ENCODE measurements at places on chromosomes 5 and 9.

- no peak for DNase-seq
These were observed 29.1 kb downstream of the GPR21 start for GRCh38 chr9:123062351-123063176.

DNA sequence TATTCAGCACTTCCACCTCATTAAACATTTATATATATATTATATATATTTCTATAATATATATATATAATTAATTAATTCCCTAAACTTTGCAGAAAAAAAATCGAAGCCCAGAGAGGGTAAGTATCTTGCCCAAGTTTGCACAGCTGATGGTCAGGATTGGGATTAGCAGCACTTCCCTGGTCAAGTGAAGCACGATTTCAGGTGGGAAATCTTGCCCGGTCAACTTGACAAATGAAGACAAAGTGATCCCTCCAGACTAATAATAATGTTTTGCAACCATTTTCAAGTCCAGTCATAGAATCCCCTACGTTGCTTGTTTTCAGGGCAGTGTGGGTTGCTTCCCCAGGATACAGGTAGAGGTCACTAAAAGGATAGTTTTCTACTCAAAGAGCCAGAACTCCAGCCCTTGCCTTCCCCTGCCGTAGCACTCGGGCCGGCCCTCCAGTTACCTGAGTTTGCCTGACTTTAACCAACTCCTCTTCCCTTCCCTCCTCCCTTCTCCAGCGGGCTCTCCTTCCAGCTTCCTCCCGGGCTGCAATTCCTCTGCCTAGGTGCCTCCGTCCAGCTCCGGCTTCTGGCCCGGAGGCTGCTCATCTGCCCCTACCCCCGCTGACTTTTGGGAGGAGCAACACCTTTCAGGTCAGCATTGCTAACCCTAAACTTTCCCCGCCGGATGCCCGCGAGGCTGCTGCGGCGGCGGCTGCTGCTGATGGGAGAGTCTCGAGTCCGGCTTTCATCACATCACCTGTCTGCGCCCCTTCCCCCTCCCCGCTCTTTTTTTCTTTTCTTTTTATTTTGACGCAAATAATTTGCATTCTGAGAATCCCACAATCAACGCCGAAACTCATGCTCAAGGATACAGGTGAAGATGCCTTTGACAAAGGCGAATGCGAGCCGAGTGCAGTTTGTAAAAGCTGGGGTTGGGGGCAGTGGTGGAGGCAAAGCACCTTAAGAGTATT is 930 bp downstream of the PRLR start:
- DNase-seq = peak; percentile 65

- DNase-seq = no peak
These were observed 66.4 kb upstream of the SLC44A1 start for GRCh38 chr9:105178076-105178475.

DNA sequence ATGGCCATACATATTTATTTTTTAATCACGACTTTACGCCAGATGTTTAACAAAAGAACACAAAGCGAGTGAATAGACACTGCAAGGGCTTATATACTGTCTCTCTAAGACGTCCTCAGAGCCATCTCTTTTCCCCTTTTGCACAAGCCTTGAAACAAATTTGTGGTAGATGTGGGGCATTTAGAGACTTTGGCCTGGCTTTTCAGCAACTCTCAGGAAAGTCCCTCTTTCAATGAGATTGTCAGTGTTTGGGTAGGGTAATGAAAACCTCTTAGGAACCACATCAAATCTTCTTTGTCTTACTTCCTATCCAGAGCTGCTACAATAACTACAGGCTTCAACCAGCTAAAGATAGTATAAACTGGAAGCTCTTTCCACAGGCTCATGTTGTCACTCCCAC is 380.0 kb downstream of the ANXA1 start:
- DNase-seq = no peak

DNA sequence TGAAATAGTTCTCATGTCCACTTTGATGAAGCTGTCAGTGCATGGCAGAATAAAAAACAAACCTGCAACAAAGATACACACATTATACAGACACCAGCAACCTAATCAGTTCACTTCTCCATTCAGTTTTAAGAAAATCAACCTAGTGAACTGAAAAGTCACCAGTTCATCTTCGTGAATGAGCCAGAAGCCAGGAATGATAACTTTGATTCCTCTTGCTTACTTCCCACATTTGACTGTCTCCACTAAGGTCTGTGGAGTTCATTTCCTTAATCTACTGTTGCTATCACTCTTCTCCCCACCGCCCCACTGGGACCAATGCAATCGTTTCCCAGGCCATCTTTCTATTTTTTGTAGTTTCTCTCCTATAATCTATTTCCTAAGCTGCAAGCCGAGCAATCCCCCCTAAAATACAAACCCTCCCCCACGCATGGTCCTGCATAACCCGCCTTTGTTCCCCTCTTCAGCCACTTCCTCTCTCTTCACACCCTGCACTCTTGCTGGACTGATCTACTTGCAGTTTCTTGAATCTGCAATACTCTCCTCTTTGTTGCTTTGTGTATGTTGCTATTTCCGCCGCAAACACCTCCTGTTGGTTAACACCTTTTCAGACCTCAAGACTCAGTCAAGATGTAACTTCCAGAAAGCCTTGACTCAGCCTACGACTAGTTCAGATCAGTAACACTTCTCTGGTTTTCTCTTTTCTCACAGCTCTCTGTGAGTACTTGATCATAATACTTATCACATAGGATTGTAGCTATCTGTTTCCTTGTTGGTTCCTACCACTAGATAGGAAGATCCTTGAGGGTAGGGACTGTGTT is 16.6 kb downstream of the STOM start:
- no peak for DNase-seq

GRCh38 chr9:11318946-11319345 is 706.1 kb upstream of the PTPRD start:
- no peak for DNase-seq

- no peak for DNase-seq
These were observed 36.3 kb upstream of the KCNN2 start for GRCh38 chr5:114325541-114325940.

- DNase-seq = no peak
These were observed 180.2 kb upstream of the ZNF618 start for GRCh38 chr9:113695901-113696300.

DNA sequence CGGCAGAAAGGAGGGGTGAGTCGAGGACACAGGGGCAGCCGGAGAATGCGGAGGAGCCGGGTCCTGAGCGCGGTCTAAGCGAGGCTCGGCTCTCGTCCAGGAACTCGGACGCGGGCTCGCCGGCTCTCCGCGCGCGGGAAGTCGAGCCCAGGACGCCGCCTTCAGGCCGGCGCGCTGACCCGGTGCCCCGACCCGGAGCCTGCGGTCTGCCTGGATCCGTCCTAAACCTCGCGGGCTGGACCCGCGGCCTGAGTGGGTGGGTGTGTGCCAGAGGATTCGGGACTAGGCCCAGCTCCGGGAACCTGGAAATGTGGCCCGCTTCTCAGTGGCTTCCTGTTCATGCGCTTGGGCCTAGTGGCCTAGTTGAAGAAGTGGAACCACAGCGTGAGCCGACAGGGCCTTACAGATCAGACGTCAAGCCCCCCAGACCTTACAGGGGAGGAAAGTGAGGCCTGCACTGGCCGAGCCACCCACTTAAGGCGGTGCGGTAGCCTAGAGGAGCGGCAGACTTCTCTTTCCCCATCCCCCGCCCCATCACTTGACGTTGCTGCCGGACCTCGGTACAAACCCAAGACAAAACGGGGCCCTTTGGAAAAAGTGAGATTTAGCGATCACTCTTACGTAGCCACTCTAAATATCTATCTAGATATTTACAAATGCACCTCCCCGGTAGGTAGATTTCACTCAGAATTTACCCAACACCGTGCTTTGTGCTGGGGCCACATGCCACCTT is 1.2 kb downstream of the CDKN2B-AS1 start:
- peak; percentile 87 for DNase-seq

DNA sequence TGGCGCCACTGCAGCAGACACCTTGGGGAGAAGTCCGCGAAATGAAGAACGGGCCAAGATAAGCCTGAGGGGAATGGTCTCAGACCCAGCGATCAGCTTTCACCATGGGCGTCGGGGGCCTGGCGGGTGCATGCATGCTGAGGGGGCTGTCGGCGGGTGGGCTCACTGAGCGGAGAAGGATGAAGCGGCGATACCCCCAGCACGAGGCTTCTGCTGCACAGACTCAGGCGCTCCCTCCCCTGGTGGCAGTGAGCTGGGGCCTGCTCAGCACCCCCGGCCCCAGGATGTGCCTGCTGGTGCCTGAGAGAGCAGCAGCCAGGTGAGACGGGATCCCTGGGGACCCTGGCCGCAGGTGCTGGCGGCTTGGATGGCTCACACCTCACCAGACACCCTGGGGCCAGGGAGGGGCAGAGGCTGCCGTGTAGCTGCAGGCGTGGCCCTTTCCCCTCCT is 31.2 kb downstream of the CEP72 start:
- DNase-seq = peak; percentile 92

- DNase-seq = no peak
These were observed 285.8 kb upstream of the MEF2C start for GRCh38 chr5:89168766-89169165.

- no peak for DNase-seq
These were observed 20.5 kb downstream of the PTGES2 start for GRCh38 chr9:128106940-128107467.

- DNase-seq = no peak
These were observed 165.8 kb upstream of the NR3C1 start for GRCh38 chr5:143569213-143569701.

GRCh38 chr9:14401911-14402310 is 88.0 kb upstream of the NFIB start:
- no peak for DNase-seq

- DNase-seq = no peak
These were observed 55.4 kb upstream of the MIER3 start for GRCh38 chr5:57007344-57007743.

GRCh38 chr5:96180684-96181435 is 219.2 kb upstream of the ELL2 start:
- DNase-seq = no peak

DNA sequence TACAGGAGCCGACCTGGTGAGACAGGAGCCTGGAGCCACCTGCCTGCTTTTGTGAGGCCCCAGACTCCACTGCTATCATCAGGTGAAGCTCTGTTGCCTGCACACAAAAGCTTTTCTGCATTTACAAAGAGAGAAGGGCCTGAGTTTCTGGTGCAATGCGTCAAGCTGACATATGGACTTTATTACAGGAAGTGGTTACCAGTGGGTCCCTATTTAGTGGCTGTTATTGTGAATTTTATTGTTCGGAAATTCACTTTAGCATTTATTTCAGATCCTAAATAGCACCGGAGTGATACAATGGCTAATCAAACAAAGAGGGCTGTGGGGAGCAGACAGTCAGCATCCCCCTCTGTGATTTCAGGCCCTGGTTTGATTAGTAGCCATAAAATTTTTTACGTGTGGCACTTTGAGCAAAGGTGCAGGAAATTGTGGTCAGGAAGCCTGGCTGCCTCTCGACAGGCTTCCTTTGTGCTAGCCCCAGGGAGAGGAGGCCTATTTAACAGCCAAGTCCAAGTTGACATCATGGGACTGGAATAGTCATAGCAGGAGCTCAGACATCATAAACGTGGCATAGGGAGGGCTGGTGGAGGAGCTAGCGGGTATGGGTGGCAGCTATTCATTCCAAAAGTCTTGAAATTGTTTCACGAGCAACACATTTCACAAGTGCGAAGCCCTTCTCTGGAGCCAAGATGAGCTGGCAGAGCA is 8.4 kb downstream of the TGFBI start:
- DNase-seq = no peak

DNA sequence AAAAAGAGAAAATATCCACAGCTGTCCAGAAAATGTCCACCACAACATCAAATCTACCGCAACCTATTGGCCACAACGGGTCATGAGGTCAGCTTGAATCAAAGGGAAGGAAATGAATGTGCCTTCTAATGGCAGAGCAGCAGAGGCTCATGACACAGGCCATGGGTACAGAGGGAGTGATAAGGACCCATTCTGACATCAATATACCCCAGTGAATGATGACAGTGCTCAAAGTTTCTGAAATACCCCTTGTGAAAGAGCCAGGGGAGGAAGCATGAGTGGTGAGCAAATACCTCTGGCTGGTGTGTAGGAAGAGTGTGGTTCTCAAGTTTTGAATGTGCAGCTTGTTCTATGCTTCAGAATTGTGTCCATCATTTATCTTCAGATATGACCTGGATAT is 348.2 kb downstream of the IRX1 start:
- DNase-seq = no peak

DNA sequence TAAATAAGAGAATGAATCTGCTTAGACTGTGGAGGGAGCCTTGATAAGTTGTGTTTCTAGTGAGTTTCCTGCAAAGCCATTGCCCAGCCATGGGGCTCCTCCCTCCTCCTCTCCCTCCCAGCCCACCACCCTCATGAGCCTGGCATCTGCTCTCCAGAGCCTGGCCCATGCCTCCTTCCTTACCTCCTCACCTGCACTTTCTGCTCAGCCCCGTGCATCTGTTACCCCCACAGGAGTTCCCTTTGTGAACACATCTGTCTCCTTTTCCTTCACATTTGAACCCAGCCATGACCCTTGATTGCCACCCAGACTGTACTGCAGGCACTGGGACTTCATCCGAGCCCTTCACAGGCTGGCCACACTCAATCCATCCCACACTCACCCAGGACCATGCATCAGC is 395.6 kb downstream of the IRX2 start:
- no peak for DNase-seq

- DNase-seq = no peak
These were observed 21.5 kb downstream of the DCANP1 start for GRCh38 chr5:135425641-135426040.

DNA sequence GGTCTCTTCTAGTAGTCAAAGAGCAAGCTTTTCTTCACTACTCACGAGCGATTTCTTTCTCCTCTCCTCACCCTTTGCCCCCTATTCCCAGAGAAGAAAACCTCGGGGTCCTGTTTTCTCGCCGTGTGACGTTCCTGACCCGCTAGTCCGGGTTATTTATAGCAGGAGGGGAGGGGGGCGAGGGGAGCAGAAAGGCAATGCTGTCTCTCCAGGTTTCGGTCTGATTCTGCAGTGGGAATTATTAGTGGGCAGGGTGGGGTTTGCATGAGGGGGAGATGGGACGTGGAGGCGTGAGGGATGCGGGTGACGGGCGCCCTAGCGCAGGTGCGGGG is 847 bp upstream of the GABRB2 start:
- no peak for DNase-seq

GRCh38 chr9:7325995-7326394 is 473.6 kb downstream of the DMAC1 start:
- no peak for DNase-seq

DNA sequence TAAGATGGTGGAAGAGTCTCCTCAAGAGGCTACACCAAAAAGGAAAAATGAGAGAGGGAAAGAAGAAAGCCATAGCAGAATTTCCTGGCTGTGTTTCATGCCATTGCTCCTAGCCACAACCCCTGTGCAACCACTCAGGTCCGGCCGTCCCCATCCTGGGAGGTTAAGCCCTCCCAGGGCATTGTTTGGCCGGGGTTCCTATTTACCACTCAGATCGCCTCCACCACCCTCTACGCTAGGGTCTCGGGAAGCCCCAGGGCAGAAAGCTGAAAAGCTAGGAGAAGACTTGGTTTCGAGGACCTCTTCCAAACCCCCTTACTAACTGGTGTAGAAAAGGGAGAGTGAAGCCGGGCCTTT is 715 bp downstream of the RC3H2 start:
- DNase-seq = peak; percentile 42

- no peak for DNase-seq
These were observed 33.4 kb upstream of the NCS1 start for GRCh38 chr9:130138791-130139190.

Measured in NCI-H526 (cell line).